ENCODE measurements at places on chromosomes 7 and 10. TPM values are rescaled to one million over a fixed set of nuclear protein-coding genes. Genes with fewer than 3 reads are reported as not detected.

DNA sequence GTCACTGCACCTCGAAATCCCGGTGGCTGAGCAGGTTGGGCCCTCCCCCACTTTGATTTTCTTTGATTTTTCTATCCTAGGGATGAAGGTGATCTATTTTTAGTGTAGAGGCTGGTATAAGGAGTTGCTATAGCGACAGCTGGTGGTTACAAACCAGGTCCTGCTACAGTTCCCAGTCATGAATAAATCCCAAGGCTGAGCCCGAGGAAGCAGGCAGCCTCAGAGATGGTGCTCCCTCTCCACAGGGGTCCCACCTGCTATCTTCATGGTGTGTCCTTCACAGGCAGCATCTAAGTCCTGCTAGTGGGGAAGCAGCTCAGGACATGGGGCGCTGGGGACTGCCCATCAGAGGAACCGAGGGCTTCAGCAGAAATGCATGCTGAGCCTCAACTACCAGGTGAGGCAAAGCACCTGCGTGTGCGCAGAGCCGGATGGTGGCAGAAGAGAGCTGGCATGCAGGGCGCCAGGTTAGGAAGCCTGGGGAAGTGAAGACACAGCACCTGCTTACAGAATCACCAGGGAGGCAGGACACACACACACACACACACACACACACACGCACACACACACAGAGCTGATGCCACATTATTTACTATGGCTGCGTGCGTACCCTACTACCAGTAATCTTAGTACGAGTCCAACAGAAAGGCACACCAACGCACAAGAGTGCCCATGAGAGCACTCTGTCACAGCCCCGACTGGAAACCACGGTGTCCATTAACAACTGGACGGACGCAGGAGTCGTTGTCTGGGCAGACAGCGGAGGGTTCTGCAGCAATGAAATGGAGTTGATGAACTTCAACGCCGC, 150.9 kb downstream of the PRKAG2 start:
- no peak for DNase-seq

DNA sequence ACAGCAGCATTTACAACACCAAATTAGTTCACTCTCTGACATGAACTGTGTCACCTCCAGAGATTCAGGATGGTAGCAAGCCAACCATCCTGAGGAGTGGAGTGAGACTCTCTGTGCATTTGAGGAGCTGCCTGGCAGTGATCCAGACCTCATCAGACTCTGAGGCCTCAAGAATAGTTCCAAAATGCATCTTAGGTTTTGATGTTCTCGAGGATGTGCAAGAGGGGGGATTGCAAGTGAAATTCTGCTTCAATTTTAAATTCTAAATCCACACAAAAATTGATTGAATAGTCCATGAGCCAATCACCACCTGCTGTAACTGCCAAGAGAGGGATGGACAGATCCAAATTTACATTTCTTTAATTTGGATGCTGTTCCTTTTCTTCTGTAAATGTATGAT, 49.7 kb downstream of the SLK start:
- DNase-seq, result no peak

GRCh38 chr7:66247380-66248078, 42.4 kb downstream of the TPST1 start:
- DNase-seq, result no peak

GRCh38 chr7:116367171-116367813, 132.2 kb upstream of the CAV2 start:
- no peak for DNase-seq

GRCh38 chr10:43868952-43869351, 220.3 kb upstream of the ZNF32 start:
- DNase-seq, result no peak

DNA sequence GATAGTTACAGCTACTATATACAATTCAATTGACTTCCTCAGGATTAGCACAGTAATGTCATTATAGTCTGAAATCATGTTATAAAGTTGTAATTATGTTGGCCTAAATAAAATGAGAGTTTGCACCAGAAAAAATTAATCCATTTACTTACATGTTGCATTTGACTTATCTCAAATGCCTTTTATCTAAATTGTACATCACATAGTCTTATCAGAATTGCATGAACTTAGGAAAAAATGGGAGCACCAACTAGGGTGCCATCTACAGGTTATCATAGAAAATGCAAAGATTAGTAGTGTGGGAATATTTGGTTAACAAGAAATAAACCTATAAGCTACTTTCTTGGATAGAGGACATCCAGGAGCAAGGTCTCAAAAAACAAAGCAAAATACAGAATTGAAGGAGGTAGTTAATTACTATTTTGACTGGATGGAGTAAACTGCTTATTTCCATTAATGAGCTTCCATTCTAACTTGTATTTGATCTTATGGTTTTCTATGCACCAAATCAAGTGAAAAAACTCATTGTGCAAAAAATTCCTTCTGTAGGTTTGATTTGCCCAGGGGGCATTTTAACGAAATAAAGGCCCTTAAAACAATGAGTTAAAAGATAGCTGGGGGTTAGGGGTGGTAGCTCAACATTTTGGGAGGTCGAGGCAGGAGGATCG, 60.0 kb upstream of the ORC5 start:
- DNase-seq, result no peak

DNA sequence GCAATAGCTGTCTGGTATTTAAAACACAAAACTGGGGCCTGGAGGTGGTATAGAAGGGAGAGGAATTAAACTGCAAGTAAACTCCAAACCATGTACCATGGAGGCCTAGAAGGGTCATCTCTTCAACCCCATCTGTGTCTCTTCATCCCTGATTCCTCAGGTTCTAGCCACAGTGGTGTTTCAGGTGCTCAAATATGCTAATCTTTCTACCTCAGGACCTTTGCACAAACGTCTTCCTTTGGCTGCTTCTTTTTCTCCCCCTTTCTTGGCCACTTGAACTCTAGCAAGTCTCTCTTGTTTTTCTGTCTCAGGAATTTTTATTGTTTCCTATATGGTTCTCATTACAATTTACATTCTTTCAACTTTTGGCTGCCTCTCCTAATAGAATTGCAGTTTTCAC, 25.6 kb upstream of the MTPN start:
- DNase-seq, result no peak

The ZNF485 gene
- 1.9 TPM for total RNA-seq

The CUBN gene
- total RNA-seq, result 8.9 TPM

The SLC18A3 gene
- total RNA-seq, result not detected

The CHAT gene
- not detected for total RNA-seq

The OR2A12 gene
- total RNA-seq, result not detected

The CYREN gene
- 30.5 TPM for total RNA-seq

The PKD2L1 gene
- total RNA-seq, result not detected

The PNLIPRP2 gene
- not detected for total RNA-seq

All from MG63 (cell line).